ENCODE measurements at places on chromosomes 13 and 19. TPM values are rescaled to one million over a fixed set of nuclear protein-coding genes. Genes with fewer than 3 reads are reported as not detected.
A peak's percentile ranks its signal among the peaks of the same experiment; 100 is the strongest.

GRCh38 chr19:58555920-58556621 is 1.2 kb upstream of the CHMP2A start:
- DNase-seq = no peak

GRCh38 chr13:30936971-30937370 is 4.5 kb downstream of the TEX26 start:
- no peak for DNase-seq

DNA sequence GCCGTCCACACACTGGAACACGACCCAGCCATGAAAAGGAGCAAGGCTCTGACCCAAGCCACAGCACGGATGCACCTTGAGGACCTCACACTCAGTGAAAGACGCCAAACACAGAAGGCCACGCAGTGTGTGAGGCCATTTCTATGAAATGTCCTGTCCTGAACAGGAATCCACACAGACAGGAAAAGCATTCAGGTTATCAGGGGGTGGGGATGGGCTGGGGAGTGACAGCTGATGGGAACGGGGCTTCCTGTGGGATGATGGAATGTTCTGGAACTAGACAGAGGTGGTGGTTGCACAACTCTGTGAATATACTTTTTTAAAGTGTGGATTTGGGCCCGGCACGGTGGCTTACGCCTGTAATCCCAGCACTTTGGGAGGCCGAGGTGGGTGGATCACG is 30.6 kb downstream of the GPX4 start:
- no peak for DNase-seq

DNA sequence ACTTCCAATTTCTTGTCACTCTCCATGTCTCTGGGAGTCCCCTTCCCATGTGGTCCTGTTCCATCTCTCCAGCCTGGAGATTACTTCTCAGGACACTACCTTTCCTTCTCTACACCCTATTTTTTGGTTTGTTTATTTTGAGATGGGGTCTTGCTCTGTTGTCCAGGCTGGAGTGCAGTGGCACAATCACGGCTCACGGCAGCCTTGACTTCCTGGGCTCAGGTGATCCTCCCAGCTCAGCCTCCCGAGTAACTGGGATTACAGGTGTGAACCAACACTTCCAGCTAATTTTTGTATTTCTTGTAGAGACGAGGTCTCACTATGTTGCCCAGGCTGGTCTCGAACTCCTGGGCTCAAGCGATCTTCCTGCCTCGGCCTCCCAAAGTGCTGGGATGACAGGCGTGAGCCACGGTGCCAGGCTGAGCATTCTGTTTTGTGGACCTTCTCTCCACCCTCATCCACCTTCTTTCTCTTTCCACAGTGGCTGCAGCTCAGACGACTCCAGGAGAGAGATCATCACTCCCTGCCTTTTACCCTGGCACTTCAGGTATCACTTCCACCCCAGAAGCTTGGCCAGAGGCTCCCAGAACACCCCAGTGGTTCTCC is 644 bp downstream of the HCST start:
- no peak for DNase-seq

GRCh38 chr13:53683146-53683545 is 654.5 kb downstream of the OLFM4 start:
- DNase-seq = no peak

DNA sequence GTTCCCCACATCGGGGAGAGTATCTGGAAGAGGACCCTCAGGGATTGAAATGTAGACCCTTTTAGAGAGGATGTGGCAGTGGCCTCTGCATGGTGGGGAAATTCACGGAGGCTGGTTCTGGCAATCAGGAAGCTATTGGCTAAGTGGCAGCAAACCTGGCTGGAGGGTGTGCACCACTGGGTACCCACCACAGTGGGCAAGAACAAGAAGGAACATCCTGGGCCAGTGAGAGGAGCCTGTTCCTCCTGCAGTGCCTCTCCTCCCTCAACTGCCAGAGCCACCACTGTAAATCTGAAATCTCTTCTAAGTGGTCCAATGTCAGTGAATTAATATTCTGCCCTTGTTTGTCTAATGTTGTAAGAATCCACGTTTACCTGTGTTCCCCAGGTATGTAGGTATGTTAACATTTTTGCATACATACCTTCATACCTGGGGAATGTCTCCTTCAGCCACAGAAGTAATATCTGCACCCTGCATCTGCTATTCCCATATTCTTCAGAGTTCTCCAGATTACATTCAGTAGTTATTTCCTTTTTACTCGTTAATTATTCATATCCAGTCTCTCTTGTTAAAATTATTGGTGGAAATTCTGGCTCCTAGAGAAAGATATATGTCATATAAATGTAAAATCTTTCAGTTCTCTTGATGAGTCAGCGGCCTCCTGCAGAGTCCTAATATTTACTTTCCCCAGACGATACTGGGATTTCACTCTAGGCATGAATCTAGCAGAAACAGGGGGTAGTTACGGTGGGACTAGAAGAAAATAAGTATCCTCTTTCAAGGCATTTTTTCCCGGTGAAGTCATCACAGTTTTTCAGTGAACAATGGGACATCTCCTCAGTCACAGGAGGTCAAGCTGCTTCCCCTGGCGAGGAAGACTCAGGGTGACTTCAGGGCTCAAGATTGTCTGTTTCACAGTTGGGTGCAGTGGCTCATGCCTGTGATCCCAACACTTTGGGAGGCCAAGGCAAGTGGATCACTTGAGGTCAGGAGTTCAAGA is 148.3 kb downstream of the MYO16 start:
- DNase-seq = no peak

DNA sequence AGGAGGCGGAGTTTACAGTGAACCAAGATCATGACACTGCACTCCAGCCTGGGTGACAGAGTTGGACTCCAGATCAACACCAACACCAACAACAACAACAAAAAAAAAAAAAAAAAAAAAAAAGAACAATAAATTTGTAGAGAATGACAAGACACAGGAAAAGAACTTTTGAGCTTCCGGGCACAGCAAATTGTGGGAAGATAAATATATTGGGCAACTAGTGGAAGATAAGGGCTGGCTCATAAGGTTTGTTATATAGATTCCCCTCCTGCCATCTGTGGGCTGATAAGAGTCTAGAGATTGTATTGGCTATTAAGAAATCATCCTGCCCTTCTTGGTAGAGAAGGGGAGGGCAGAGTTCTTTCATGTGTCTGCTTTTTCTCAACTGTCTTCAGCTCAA is 33.1 kb upstream of the CYP2S1 start:
- no peak for DNase-seq

ZNF791 gene
- total RNA-seq = 13.2 TPM

GRCh38 chr19:43812688-43813087 is 10.4 kb upstream of the LYPD5 start:
- DNase-seq = no peak

- no peak for DNase-seq
Observed at GRCh38 chr13:74229242-74229641, 95.0 kb upstream of the KLF12 start.

GRCh38 chr13:100088644-100089464 is at the start of gene PCCA:
Gene PCCA (plus strand): TSS chr13:100089093. CDS start chr13:100089121, 28 bp downstream.
- DNase-seq = peak; percentile 82

GRCh38 chr13:76596216-76596615 is 290.0 kb downstream of the KCTD12 start:
- no peak for DNase-seq

DNA sequence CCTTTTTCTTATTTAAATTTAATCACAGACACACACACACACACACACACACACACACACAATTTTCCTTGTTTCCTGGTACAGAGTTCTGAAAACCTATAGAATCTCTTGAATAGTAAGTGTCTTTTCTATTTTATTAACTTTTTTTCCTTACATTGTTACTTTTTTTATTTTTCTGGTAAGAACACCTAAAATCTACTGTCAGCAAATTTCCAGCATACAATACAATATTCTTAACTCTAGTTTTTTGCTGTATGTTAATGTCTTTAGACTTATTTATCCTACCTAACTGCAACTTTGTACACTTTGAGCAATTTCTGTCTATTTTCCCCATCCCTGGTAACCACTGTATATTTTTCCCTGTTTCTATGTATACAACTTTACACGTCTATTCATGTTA is 1179.8 kb downstream of the SLITRK1 start:
- DNase-seq = no peak

DNA sequence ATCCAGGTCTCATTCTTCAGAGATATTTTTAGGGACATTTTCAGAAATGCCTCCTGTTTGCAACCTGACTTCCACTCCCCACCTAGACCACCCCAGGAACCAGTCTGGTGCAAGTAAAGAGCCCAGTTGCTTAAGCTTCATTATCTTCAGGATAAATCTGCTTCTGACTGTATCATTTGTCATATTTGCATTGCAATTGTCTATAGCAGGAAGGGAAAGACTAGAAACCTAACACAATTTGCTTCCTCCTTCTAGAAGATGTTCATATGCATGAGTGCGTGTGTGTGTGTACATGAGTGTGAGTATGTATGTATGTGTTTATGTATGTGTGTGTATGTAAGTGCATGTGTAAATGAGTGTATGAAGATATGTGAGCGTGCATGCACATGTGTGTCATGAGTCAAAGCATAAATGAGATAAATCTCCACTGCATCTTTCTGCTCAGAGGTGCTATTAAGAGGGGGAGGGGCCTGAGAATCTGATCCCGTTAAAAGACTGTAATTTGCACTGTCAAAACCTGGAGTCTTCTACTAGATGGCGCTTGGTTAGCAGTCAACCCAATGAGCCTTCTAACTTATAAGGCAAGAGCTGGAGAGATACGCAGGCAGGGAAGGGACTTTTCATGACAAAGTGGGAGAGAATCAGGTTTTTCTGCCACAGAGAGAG is 178.8 kb upstream of the KL start:
- no peak for DNase-seq

- no peak for DNase-seq
Observed at GRCh38 chr13:50235604-50236342, 220.5 kb downstream of the KCNRG start.

DNA sequence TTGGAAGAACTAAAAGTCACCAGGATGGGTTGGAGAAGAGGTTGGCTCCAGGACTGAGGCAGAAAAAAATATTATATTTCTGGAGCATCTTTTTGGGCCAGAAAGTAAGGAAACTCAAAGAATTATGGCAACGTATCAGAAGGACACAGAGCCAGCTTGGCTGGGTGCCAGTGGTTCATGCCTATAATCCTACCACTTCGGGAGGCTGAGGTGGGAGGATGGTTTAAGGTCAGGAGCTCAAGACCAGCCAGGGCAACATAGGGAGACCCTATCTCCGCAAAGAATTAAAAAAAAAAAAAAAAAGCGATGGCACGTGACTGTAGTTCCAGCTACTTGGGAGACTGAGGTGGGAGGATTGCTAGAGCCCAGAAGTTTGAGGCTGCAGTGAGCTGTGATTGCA is 108.1 kb downstream of the GADD45B start:
- DNase-seq = no peak

SIGLEC10 gene
- total RNA-seq = not detected

ATP12A gene
- total RNA-seq = not detected

DNA sequence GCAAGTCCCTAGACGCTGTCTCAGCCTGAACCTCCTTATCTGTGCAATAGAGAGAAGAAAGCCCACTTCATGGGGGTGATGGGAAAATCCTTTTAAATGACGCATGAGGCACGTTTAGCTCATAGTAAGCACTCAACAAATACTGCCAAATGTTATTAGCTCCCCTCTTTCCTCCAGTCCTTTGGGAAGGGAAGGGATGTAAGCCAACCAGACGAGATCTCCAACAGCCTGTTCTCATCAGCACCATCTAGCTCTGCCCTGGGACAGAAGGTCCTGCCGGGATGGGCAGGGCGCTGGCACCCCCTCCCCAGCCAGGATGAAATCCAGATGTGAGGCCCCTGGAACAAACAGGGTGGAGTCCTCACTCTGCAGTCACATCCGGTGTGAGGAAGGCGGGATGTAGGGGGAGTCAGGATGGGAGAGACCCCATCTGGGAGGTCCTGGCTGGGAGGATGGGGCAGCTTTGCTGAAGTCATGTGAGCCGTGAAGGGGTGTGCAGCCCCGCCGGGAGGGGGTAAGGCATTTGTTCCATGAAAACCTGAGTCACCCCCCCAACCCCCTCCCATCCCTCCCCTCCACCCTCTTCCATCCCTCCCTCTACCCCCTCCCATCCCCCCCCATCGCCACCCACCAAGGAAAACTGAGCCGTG is 4.6 kb downstream of the S1PR2 start:
- DNase-seq = no peak

GRCh38 chr19:35797663-35798062 is 15.0 kb downstream of the PRODH2 start:
- no peak for DNase-seq

RPL18 gene
- 591 TPM for total RNA-seq

SLC15A1 gene
- 1.4 TPM for total RNA-seq

- no peak for DNase-seq
Observed at GRCh38 chr13:36875431-36875830, 44.6 kb downstream of the SMAD9 start.

DNA sequence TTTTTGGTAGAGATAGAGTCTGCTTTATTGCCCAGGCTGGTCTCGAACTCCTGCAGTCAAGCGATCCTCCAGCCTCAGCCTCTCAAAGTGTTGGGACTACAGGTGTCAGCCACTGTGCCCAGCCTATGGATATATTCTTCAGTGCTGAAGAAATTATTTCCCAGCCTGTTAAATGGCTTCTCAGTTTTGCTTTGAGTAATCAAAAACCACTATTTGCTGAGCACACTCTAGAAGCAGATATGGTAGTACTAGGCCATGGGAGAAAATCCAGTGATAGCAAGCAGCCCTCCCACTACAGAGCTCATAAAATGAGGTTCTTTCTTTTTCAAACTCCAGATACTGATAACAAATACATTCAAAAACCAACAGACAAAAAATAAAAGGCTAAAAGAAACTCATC is 80.6 kb upstream of the CLDN10 start:
- DNase-seq = no peak

LAIR2 gene
- total RNA-seq = not detected

RRAS gene
- total RNA-seq = 40.5 TPM

DNA sequence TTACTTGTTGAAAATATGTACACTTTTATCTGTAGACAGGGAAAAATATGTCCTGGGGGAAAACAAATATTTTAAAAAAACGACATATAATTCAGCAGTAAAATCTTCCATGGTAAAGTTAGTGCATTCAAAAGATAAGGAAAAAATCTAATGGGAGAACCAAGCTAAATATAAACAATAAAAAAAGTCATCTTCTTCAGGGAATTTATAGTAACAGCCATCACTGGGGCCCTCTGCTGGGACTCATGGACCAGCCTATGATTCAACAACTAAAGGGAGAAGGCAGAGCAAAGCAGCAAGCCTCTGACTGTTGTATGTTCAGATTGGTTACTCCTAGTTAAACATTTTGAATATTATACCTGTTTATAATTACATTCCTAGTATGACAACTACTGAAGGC is 93.0 kb downstream of the ITGBL1 start:
- DNase-seq = no peak

DNA sequence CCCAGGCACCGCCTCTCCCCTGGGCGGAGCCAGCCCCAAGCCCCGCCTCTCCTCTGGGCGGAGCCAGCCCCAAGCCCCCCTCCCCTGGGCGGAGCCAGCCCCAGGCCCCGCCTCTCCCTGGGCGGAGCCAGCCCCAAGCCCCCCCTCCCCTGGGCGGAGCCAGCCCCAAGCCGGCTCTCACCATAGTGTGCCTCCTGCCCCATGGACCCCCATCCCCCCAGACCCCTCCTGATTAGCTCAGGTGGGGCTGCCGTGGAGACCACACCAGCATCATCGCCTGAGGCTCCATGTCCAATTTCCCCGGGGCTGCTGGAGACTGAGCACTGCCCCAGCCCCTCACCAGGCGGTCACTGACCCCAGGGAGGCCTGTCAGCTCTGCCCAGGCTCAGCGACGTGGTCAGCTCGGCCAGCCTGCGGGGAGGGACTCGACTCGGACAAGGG is 4.2 kb upstream of the MADCAM1 start:
- DNase-seq = no peak

PDX1 gene
- not detected for total RNA-seq

- no peak for DNase-seq
Observed at GRCh38 chr13:77460195-77460594, 75.3 kb upstream of the SCEL start.
